Forelimb muscle (tissue), 1 donor: ENCODE measurements at places on chromosomes 7 and 10.

- no peak for DNase-seq
These were observed 47.7 kb downstream of the NPVF start for GRCh38 chr7:25180592-25180923.

DNA sequence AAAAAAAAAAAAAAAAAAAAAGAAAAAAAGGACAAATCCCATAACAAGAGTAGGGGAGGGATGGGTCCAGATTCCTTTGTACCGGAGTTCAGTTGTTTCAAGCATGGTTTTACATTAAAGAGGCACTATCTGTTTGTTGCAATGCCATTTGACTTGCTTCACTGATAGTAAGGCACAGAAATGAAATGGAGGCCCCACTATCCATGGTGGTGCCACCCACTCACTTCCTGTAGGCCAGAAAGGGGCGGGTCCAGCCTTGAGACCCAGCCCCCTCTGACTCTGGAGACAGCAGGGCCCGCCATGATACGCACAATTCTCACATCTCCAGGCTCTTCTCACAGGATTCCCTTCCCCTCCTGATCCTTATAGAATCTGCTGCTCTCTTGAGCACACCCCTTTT lies 100.0 kb downstream of the CLEC2L start:
- no peak for DNase-seq

DNA sequence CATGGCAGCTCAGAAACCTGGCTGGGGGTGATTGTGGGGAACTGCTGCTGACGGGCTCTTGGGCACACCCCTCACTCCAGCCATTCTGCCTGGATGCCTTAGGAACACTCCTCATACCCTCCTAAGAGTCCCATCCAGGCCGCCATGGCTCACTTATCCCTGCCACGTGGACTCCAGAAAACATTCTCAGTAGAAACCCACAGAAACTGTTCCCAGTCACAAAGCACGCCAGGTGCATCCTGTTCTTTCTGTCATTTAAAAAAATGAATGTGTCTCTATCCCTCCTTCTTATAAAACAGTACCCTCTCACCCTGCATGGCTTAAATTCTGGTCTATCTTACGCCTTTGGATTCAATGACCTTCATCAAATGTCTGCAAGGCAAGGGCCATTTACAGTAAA lies 177.7 kb downstream of the CUX1 start:
- no peak for DNase-seq

DNA sequence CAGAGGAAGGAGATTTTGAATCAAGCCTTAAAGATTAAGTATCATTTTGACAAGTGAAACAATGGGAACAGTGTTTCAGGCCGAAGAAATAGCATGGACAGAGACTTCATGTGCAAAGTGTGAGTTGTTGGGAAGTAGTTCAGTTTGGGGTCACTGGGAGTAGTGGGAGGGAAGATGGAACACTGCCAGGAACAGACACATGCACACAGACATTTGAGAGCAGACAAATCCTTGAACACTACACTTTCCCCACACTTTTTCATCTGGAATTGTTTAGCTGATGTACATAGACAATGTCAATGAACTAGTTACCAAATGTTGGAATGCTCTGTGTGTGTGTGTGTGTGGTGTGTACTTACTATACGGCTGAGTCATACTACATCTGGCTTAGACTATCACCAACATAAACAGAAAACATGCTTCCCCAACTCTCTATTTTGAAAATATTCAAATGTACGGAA lies 52.4 kb upstream of the LRRC17 start:
- DNase-seq, result peak; percentile 75

DNA sequence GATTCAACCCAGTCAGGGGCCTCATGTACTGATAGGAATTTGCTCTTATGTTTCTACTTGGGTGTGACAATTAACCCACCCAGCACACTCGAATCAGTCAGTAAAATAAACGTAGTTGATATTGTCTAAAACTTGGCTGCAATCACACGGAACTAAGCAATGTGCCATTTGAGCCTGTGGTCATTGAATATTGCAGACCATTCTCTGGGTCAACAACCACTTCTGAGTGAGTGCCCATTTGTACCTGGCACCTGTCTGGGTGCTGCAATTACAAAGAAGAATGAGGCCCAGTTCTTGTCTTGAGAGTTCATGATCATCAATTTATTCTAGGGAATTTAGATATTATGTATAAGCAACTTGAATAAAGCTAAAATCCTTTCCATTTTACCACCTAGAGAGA lies 29.8 kb downstream of the NPY start:
- DNase-seq, result no peak

GRCh38 chr10:656883-657282 lies 32.6 kb downstream of the DIP2C start:
- no peak for DNase-seq

GRCh38 chr7:76340617-76341131 lies 18.1 kb downstream of the YWHAG start:
- DNase-seq, result no peak

- DNase-seq, result no peak
These were observed 94.4 kb downstream of the VOPP1 start for GRCh38 chr7:55477781-55478374.

GRCh38 chr10:71765176-71765904 lies 8.0 kb downstream of the VSIR start:
- DNase-seq, result no peak

DNA sequence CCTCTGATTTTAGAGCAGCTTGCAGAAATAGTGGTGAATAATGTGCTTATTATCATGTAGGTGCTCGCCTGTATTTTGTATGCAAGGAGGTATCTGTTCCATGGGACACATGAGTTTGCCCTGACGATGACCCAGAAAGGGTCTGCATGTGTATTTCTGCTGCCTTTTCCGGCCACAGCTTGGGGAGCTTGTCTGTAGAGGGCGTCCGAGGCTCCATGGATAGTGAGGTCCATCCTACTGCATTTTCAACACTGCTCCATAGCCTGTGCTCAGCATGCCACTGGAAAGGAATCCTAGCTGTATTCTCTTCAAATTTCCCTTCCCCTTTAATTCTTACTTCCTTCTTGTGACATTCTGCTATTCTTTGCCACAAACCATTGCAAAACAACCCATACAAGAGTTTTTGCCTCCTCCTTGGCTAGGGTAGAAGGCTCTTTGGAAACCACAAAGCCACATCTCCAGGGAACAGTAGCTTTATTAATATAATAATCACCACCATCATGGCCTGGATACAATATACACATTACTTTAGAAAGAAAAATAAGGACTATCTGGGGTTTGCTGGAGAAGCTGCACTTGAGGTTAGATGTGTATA lies 127.7 kb downstream of the DYNC1I1 start:
- DNase-seq, result no peak

- DNase-seq, result no peak
These were observed 1.1 kb downstream of the CCDC3 start for GRCh38 chr10:13000431-13000830.

DNA sequence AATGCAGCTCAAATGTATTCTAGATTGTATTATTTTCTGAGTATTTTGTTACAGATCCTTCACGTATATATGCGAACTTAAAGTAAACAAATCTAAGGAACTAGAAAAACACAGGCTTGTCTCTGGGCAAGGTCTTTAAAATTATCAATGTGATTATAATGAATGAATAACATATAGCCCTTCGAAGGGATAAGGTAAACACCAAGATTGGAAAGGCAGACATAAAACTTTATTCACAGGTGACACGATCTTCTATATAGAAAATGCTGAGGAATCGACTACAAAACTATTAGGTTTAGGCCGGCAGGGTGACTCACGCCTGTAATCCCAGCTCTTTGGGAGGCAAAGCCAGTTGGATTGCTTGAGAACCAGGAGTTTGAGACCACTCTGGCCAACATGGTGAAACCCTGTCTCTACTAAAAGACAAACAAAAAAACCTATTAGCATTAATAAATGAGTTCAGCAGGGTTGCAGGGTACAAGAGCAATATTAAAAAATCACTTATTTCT lies 80.4 kb downstream of the CNNM2 start:
- no peak for DNase-seq

GRCh38 chr7:157359581-157359980 lies 22.8 kb downstream of the DNAJB6 start:
- no peak for DNase-seq

DNA sequence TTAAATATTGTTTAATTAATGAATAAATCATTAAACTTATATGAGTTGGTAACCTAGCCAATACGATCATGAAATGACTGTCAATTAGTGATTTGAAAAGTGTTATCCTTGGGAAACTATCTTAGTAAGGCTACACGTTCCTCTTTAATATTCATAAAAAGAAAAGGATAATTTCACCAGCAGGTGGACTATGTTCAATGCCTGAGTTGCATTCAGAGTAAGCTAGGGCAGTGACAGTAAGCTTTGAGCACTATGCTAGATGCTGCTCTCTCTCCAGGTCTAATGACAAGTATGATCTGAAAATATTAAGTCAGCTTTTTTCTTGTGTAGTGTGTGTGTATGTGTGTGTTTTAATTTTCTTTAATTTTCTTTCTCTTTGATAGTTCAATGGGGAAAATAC lies 486.3 kb upstream of the PCDH15 start:
- no peak for DNase-seq

- DNase-seq, result no peak
These were observed 995.3 kb upstream of the PHF14 start for GRCh38 chr7:9978106-9979064.

GRCh38 chr10:124145109-124145870 lies 51.9 kb upstream of the CHST15 start:
- peak; percentile 38 for DNase-seq

DNA sequence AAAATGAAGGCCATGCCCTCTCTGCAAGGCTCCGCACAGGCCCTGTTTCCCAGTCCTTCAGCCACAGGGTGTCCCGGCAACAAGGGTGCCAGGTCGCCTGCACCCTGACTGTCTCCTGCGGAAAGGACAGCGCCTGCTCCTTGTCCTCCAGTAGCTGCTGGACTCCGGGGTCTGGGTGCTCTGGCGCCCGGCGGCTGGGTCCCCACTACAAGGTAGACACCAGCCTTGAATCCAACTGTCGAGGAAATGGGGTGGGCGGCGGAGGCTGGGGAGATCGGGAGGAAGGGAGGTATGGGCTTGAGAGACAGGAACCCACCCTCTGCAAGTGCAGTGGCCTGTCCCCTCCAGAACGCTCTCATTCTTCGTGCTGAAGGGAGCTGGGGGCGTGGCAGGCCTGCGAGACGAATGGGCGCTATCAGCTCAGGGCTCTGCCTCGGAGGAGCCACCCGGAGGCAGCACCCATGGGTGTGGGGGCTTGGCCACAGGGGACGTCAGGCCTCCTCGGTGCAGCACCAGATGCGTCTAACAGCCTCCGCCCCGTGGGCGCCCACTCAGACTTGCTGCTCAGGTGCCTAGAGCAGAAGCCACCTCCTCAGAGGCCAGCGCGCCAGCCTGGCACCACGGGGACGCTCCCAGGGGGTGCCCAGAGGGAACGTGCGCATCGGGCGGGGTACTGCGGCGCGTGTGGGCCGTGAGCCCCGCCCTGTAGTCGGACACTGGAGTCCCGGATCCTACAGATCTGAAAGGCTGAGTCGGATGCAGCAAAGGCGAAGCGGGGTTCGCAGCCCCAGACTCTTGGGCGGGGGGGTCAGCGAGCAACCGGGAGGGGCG lies 15.6 kb downstream of the ADAM8 start:
- DNase-seq, result no peak

DNA sequence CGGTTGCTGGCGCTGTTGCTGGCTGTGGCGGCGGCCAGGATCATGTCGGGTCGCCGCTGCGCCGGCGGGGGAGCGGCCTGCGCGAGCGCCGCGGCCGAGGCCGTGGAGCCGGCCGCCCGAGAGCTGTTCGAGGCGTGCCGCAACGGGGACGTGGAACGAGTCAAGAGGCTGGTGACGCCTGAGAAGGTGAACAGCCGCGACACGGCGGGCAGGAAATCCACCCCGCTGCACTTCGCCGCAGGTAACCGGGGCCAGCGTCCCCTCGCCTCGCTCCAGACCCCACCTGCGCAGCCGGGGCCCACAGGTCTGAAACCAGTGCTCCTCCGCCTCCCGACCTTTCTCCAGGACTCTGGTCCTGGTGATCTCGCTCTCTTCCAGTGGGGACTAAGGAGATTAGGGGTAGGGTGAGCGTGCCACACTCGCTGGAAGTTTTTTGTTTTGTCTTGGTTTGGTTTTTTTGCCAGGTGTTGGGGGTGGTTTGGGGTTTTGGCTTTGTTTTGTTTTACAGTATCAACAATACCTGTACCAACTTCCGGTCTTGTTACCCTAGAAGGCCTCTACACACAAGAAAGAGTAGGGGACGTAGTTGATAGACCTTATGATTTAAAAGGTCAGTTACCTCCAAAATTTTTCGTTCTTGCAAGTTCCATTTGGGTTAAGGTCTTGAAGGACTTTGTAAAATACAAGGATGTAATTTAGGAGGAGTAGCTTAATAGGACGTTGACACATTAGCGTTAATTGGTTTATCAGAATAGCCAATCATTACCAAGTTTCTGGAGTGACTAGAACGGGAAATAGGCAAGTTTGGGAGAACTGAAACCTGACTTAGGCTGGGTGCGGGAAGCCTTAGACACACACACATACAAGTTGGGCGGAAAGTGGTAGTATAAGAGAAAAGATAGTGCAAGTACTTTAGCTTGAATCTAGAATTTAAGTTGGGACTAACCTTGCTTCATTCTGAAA lies 704 bp downstream of the TNKS2 start:
- DNase-seq, result no peak

- DNase-seq, result no peak
These were observed 117.6 kb downstream of the TCERG1L start for GRCh38 chr10:131193923-131194322.
